ENCODE measurements at places on chromosomes 12 and 14.
A peak's percentile ranks its signal among the peaks of the same experiment; 100 is the strongest.

- DNase-seq: no peak
Observed at GRCh38 chr14:95664546-95664945, 21.7 kb upstream of the TCL1B start.

DNA sequence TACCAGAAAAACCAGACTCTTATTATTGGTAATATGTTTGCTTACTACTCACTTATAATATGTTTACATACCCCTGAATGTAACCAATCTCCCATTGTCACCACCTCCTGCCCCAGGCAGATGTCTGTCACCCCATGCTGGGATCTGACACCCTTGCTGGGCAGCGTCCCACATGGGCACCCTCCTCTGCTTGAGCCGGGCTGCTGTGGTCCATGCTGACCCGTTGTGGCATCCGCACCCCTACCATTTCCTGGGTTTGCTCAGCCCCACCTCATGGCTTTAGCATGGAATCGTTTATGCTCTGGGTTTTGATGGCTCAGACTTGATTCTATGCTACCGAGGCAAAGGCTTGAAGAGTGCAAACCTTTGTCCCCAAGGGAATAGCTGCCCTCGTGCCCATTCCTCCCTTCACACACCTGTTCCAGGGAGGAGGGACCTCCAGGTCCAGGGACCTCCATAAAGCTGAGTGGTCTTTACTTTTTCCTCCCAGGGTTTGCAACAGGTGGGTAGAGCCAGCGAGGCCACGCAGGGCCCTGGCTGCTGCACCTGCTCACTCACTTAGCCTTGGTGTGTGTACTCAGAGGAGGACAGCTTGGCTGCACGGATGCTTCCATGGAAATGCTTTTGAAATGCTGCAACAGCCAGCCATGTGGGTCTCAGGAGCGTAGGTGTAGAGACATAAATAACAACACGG is 68.7 kb downstream of the PRMT8 start:
- no peak for DNase-seq

GRCh38 chr14:89504602-89505313 is 87.7 kb upstream of the FOXN3 start:
- no peak for DNase-seq

GRCh38 chr14:50044042-50044651 is 72.2 kb downstream of the VCPKMT start:
- DNase-seq: no peak

DNA sequence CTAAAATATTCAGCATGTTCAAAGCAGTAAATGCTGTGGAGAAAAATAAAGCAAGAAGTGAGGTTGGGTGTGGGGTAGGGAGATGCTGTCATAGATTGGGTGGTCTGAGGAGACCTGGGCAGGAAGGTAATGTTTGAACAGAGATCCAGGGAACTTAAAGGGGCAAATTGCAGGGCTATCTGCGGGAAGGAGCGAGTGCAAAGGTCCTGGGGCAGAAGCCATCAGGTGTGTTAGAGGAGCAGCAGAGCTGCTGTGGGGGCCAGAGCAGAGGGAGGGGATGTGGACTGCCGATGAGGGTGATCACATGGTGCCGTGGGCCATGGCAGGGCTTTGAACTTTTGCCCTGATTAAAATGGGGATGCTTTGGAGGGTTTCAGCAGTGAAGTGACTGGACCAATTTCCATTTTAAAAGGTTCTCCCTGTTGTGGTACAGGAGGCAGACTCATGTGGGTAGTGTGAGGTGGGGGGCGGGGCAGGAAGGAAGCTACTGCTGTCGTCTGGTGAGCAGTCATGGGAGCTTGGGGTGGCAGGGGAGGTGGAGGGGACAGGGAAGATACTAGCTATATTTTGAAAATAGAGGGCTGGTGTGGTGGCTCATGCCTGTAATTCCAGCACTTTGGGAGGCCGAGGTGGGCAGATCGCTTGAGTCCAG is 145.0 kb downstream of the AACS start:
- DNase-seq: no peak

DNA sequence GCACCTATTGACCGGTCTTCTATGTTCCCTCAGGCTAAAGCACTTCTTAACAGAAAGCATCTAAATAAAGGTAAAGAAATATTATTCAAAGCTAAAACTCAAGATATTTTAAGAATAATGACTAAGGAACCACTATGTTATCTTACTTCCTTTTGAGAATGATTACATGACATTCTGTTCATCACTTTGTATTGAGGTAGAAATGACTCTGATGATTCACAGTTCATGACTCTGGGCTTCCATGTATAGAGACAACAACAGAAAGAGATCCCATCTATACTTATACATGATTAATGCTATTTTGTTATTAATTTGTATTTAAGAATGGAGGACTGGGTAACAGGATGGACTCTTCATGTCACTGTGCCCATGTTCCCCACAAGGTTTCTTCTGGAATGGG is 218.3 kb upstream of the OR4E1 start:
- DNase-seq: no peak

GRCh38 chr12:42769455-42769854 is 179.9 kb upstream of the PRICKLE1 start:
- no peak for DNase-seq

DNA sequence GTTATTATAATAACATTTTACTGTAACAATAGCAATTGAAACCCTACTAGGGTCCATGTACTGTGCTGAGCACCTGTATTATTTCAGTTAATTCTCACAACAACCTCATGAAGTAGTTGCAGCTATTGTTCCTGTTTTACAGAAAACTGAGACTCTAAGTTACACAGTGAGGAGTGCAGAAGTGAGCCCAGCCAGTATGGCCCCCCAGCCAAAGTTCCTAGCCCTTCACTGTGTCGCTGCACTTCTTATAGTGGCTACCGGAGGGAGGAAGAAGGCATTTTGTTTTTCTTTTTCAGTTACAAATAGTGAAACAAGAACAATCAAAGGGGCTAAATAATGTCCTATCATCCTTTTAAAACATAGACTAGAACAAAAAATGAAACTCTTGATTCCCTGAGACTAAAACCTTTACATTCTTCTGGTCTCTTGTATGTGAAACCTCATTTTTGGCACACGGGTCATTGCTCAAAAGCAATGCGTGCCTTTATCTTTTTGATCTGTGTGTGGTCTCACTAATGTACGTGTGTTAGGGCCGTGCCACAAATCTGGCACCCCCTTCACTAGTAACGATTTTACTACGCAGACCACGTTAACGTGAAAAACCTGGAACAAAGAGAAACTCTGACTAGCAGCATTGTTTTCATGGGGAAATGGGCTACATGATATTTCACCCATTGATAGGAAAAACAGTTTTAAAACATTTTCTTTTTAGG is 88.7 kb downstream of the LLPH start:
- no peak for DNase-seq

GRCh38 chr12:68910128-68910527 is 22.8 kb downstream of the CPM start:
- DNase-seq: no peak

GRCh38 chr14:98218218-98218617 is 1053.8 kb downstream of the BCL11B start:
- no peak for DNase-seq

DNA sequence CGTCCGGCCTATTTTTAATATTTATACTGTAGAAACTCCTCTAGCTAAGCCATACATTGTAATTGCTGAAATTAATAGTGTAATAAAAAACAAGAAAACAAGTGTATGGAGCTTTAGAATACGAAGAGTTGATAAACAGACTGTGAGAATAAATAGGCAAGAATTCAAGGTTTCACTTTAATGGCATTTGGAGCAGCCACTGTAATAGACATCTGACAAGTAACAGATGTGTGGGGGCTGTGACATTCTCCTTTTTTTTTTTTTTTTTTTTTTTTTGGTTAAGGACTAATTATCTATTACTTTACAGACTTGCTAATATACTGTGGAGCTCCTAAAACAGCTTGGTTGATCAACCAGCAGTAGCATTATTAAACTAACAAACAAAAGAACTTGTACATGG is 42.1 kb upstream of the CFAP54 start:
- no peak for DNase-seq

DNA sequence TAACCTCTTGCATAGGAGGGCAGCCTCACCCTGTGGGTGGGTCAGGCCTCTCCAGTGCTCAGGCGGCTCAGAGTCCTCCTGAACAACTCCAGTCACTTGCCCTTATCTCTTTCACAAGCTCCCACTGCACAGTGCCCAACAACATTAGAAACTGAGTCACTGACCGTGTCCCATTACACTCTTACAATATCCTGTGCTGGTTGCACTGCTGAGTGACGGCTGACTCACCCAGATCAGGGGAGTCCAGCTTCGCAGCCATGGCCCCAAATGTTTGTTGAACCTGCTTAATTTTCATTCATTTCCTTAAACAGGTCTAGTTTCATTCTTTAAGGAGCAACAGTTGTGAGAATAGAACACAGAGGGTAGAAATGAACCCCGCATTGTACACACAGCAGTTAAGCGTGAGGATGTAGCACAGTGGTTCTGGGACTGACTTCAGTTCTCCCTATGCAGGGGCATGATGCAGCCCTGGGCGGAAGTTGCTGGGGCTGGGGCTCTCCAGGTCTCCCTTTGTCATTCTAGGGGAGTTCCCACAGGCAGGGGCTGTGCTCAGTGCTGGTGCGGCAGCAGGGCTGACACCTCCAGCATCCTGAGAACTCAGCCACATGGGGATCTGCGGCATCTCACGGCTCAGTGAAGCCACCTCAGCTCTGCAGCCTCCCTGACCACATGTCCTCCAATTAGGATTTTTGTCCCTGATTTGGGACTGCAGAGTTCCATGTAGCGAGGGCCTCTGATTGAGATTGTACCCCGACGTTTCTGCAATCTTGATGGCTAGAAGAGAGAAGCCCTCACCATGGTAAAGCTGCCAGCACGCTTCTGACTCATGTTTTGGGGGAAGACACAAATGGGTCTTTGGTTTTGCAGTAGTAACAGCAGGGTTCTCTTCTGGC is 16.1 kb downstream of the GPR68 start:
- DNase-seq: no peak

- DNase-seq: no peak
Observed at GRCh38 chr12:111768159-111768895, 1.6 kb downstream of the ALDH2 start.

GRCh38 chr12:8078398-8078797 is 3.7 kb upstream of the NECAP1 start:
- peak; percentile 43 for DNase-seq

DNA sequence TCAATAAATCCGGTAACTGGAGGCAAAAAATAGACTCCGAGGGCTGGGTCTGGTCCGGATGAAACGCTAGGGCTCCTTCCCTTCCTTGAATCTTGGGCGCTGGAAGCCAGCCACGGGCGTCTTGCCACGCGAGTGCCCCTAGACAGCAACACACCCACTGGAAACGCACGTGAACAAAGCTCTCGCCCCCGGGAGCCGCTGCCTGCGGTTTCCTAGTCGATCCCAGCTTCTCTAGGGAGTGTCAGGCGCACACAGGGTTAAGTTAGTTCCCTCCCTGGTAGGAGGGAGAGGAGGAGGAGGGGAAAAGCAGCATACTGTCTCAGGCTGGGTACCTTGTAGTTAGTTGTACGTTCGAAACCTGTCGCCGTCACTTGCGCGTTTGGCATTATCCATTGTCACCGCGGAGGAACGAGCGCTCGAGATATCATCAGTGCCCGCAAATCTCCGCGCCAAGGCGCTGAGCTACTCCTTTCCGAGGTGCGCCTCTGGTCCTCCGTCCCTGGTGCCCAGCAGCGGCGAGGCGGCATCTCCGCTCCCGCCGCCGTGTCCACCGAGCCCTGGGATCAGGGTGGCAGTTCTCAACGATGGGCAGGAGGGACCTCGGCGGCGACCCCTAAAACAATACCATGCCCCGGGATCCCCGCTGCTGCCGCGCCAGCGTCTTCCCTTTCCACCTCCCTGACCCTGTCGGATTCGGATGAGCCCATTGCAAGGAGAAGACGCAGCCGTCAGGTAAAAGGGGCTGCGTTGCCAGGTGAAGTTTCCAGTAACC is at the start of gene FLRT2:
FLRT2 (plus strand) TSS at position 342 of the 772 bp plus-strand sequence. CDS start 91,371 bp downstream, outside the sequence.
- DNase-seq: no peak

GRCh38 chr12:42735861-42736361 is 146.4 kb upstream of the PRICKLE1 start:
- no peak for DNase-seq

- no peak for DNase-seq
Observed at GRCh38 chr12:115506822-115507559, 770.5 kb downstream of the MED13L start.

DNA sequence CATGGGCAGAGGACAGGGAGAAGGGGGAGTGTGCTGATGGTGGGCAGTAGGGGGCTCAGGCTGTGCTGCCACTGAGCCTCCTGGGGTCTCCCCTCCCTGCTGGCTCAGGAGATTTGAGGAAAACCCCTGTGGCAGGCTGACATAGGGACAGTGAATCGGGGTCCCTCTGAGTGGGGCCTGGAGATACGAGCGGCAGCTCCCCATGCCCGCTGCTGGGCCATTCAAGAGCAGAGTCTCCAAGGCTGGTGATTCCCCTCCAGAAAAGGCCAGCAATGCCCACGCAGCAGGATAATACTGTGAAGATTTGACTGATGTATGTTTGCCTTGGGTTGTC is 288.7 kb upstream of the SFSWAP start:
- no peak for DNase-seq

DNA sequence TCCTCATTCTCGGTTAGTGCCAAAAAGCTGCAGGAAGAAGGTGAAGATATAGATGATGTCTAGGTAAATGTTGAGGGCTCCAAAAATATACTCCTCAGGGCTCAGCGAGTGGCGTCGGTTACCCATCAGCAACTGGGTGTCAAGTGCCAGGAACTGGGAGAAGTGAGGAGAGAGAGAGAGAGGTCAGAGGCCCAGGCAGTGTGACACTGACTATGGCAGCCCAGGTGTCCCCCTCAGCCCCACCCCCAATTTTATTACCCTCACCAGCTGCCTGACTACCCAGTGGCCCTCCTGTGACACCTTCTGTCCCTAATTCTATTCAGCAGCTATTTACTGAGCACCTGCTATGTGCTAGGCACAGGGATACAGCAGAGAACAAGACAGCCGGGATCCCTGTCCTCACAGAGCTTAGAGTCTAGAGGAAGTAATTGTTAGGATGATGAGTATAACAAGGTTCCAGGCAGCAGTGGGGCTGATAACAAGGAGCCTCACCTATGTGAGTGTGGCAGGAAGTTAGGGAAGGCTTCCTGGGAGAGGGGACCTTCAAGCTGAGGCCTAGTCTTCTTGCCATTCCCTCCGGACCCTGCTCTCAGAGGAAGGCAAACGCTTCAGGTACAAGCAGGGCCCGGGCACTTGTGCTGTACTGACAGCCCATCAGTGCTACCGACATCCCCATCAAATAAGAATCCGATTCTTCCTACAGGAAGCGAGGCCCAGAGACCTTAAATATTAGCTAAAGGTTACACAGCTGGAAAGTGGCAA is 27.8 kb upstream of the BCDIN3D start:
- DNase-seq: no peak

DNA sequence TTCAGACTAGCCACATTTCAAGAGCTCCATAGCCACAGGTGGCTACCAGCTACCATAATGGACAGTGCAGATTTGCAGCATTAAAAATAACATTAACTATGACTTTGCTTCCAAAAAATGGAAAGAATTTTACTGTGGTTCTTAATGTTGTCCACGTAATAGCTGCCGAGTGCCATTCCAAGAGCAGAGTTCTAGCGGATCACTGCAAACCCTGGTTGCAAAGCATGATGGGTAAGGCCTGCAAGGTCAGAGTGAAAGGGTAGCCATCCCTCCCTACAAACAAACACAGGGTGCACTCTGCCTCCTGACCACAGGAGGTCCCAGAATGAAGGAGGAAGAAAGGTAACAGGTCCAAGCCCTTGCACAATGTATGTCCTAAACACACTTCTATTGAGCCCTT is 157.6 kb downstream of the DPF3 start:
- no peak for DNase-seq

Data from COLO829 (cell line).